ENCODE measurements at places on chromosomes 2 and 18.

DNA sequence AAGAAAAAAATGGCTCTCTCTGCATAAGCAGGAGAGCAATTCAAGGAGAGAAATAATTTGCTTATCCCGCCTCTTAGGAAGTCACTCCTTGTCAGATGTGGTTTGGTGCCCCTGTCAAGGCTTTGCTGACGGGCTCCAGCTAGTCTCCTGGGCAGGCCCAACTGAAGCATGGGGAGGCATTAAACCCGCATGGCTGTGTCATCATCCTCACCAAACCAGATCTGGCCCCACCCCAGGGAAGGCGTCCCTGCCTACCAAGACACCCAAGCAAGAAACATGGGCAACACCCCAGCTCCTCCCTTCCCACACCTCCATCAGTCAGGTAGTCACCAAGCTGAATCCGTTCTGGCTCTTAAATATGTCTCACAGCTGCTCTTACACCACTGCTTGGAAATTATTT is 108.0 kb downstream of the SGPP2 start:
- DNase-seq = no peak

DNA sequence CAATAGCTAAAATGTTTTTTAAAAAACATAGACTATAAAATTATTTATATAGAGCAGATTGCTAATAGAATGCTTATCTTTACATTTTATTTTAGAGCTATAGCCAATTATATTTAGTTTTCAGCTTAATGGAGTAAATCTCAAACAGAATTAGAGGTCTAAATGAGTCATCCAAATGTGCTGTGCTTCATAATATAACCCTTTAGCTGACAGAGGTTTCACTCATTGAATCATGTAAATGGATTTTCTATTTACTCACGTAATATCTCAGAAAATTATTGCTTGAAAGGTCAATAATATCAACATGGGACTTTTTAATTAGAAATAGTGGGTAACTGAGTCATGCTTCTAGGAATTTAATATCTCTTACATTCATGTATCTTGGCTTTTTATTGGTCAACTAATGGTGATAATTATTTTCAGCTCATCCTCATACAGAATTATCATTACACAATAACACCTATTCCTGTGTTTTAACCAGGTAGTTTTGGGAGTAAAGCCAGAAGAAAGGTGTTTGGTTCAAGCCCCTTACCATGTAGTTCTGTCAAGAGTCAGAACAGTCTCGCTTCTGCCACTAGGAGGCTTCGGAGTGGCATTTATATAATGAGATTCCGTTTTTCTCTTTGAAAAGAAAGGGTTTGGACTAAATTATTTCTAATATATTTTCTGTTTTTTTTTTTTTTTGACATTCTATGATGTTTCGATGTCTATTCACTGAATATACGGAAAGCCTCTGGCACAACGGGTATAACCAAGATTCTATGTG is 217.6 kb downstream of the CDH7 start:
- DNase-seq = no peak

DNA sequence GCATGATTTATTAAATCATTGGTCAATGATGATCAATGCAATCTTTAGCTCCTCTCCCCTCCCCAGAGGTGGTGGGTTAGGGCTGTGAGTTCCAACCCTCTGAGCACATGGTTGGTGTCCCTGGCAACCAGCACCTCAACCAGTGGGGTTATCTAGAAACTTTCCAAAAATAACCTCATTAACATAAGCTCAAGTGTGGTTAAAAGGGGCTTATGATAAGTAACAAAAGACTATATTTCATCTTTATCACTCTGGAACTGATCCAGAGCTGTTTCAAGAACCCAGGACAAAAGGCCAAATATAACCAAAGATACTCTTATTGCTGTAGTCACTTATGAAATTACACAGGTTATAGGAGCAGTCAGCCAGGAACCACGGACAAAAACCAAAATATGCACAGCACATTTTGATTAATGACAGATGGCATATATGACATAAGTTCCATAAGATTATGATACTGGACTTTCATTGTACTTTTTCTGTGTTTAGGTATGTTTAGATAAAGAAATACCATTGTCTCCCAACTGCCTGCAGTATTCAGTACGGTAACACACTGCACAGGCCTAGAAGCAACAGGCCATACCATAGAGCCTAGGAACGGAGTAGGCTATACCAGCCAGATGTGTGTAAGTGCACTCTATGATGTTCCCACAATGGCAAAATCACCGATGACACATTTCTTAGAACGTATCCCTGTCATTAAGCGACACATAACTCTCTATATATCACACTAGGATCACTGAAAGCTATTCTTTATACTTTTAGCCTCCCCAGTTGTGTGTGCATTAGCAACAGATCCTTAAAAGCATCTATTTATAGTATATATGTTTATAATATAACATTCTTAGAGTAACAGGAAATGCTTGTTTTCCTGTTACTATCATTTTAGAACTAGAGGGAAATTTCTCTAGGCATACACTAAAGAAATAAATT is 31.9 kb downstream of the KIDINS220 start:
- no peak for DNase-seq

DNA sequence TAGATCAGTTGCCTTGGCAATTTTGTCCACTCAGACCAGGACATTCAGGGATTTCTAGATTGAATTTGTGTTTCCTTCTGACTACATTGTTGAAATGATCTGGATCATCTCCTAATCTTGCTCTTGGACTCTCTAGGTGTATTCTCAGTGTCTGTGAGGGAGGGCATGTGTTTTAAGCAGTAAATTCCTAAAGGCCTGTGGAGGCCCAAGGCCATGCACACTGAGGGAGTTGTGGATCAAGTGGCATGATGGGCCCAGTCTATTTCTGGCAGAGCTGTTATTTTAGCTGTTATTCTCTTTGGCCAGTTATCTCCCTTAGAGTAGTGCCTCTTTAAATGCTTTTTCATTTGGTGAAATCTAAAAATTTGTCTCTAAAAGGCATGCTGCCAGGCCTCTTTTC is 144.9 kb downstream of the RPIA start:
- no peak for DNase-seq

GRCh38 chr2:151774506-151774905 is 40.2 kb upstream of the NEB start:
- no peak for DNase-seq

GRCh38 chr2:215973954-215974699 is 39.2 kb downstream of the MREG start:
- no peak for DNase-seq

GRCh38 chr2:47299555-47299954 is 103.4 kb upstream of the MSH2 start:
- DNase-seq = no peak

GRCh38 chr2:238060096-238060541 is 682 bp upstream of the SCLY start:
- DNase-seq = no peak

DNA sequence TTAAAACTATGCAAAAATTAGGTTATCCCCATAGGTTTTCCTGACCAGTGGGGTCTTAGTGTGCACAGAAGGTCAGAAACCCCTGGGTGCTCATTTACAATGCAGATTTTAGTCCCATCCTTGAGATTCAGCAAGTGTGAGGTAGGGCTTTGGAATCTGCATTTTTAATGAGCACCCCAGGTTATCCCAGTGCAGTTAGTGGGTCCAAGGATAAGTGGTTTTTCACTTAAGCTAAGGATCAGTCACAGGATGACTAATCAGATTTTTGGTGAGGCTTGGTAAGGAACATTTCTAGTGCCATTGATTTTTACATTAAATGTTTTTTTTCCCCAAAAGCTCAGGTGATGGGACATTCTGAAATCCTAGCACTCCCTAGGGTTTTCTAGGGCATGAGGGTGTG is 50.7 kb upstream of the MGAT5 start:
- DNase-seq = no peak

DNA sequence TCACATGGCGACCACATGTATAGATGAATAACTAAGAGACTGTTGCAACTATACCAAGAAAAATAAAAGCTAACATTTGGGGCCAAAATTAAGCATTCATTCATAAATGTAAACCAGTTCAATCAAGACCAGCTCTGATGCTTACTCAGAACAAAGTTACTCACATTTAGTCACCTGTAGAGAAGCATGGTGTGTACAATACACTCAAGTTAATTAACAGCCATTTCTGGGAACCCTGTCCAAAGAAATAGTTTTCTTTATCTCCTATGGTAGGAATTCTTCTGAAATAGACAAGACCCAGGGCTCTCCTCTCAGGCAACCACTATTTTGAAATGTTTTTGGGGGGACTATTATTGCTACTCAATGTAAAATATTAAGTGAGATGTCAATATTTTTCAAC is 1.6 kb downstream of the SCN3A start:
- no peak for DNase-seq

DNA sequence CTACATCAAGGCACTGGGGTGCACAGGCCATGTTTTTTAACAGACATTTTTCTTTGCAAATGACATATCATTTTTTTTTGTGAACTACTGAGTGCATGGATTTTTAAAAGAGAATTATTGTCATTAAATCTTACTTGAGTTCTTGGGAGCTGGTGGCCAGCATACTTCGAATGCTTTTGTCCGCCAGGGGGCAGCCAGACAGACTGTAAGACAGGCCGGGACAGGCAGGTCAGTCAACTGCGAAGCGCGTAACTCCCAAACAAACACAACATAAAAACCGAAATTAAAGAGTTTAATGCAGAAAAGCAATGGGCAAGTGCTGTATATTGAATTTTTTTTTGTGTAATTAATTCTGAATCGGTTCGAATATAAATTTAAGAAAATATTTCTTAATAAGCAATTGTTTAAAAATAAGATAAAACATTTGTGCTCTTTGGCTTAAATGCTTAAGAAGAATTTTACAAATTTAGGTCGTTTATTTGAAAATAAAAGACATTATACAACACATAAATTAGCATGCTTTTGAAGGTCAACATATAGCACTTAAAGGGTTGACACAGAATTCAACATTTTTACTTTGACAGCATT is 142.2 kb upstream of the PXDN start:
- no peak for DNase-seq
